ENCODE measurements at places on chromosomes 5 and 9.

GRCh38 chr9:121222524-121223171 lies 21.0 kb upstream of the RAB14 start:
- DNase-seq, result no peak

GRCh38 chr9:69213647-69214046 lies 39.6 kb downstream of the TJP2 start:
- DNase-seq, result no peak

DNA sequence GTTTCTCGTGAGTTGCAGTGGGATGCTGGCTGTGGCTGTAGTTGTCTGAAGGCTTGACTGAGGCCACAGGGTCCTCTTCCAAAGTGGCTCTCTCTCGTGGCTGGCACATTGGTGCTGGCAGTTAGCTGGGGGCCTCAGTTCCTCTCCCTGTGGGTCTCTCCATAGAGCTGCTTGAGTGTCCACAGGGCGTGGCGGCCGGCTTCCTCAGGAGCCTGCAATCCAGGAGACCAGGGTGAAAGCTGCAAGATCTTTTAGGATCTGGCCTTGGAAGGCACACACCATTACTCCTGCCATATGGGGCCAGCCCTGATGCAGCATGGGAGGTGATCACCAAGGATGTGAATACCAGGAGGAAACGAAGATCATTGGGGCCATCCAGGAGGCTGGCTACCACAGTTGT lies 41.1 kb downstream of the ANKRD33B start:
- no peak for DNase-seq

GRCh38 chr9:36566813-36567221 lies 5.9 kb upstream of the MELK start:
- DNase-seq, result no peak

DNA sequence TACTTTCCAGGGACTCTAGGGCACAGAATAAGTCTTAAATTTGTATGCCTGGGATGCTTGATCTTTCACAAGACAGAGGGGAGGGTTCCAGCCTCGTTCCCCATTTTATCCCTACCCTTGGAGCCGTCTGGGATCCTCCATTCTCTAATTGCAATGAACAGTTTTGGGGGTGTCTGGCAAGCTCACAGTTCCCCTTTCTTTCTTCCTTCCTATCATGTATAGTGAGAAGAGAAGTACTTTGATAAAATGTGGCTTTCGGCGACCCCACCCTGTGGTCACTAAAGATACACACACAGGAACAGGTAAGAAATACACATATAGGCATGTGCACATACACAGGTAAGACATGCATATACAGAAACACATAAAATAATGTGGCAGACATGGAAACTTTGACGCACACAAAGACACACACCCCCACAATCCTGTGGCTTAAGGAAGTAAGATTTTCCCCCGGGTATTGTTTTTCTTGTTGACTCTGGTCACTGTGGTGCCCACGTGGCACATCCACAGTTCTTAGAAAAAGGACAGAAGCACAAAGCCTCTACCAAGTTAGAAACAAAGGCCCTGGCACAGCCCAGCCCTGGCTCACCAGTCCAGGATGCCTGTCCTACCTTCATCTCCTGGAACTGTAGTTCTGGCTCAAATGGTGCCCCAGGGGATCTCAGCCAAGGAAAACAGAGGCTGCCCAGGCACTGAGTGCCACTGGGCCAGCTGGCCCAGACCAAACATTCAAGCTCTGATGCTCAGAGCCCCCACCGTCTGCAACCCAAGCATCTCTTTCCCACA lies 6.3 kb upstream of the SMU1 start:
- DNase-seq, result no peak

GRCh38 chr5:53321073-53321472 lies 159.4 kb upstream of the FST start:
- DNase-seq, result no peak

DNA sequence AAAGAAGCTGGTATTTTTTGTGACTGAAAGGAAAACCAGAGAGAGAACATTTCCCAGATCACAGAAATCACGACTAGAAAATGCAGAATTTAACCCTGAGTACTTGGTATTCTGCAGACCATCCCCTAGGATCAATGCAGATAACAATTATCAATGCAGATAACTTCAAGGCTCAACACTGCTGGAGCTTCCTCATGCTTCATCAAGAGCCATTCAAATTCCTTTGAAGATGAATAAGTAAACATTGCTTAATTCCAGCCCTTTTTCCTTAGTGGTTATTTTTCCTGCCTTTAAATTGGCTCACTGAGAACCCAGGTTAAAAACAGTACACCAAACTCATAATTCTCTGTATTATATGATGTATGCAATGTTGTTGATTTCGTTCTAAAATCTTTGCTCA lies 370.1 kb upstream of the TLE4 start:
- no peak for DNase-seq

- DNase-seq, result no peak
Measured at GRCh38 chr5:64213011-64213410, 47.4 kb downstream of the RNF180 start.

DNA sequence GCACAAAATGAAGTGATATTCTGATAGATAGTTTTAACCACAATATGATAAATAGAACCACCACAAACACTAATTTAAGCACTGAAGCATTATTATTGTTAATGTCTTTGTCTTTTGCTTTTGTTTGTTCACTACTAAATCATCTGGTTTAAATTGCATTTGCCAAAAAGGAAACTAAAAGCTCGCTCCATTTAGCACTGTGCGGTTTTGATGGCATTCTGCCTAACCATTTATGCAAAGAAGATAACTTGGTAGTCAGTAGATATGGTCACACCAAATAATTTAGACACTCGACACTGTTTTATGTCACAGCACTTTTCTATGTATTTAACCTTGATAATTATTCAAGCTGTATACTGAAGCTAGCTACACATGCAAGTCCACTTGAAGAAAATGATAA lies 849.8 kb upstream of the CDH6 start:
- DNase-seq, result no peak

- DNase-seq, result no peak
Measured at GRCh38 chr9:16521868-16522411, 348.5 kb downstream of the BNC2 start.

GRCh38 chr9:129726322-129727160 lies 26.3 kb downstream of the PTGES start:
- DNase-seq, result peak; percentile 23

DNA sequence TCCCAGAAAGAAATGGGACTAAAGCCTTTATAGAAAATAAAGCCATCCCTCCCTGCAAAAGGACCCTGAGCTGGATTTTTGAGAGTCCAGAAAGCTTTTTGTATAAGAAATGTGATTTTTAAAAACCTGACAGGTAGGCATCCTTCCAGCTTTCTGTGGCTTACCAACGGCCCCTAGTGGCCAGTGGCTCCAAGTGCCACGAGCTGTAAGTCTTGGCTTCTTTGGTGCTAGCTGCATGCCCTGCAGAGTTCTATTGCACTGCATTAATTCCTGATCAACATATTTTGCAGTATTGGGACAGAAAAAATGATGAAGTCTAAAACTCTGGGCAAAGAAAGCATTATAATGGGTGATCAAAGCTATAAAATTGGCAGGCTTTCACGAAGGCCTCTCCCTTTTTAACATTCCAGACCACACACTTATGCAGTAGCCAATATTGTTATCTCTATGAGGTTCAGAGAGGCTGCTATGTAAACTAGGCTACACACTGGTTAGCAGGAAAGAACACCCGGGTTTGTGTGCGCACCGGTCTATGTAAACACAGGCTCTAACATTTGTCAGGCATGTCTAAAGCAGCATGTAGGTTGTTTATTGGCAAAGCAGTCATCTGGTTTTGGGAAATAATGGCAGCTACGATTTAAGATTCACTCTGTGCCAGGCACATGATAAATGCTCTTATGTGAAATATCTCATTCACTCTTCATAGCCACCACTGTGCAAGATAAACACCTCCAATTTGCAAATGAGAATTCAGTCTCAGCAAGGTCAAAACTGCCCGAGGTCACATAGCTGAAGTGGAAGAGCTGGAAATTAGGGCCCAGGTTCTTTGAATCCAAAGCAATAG lies 55.2 kb downstream of the NMUR2 start:
- DNase-seq, result no peak

DNA sequence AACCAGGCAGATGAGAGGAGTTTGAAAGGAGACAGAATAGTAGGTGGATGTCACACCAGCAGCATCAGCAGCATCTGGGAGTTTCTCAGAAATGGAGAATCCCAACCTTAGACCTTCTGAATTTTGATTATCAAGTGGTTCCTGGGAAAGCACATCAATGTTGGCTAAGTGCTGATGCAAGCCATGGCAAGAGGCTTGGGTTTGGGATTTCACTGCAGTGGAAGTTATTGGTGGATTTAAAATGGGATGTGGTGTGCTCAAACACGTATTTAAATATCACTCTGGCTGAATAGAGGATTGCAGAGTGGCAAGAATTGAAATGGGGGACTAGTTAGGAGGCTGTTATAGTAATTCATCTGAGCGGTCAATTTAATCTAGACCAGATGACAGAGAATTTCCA lies 387.8 kb upstream of the WWC1 start:
- DNase-seq, result no peak

DNA sequence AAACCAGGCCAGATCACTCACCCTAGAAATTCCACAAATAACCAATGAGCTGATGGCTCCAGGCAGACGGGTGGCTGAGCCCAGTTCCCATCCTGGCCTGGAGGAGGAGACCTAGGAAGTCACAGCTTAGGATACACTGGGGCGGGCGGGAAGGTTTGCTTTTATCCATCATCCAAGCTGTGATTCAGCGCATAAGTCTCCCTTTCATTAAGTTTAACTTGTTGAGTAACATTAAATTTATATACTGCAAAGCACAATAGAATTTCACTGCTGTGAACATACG lies 55.7 kb downstream of the THBS4 start:
- no peak for DNase-seq

DNA sequence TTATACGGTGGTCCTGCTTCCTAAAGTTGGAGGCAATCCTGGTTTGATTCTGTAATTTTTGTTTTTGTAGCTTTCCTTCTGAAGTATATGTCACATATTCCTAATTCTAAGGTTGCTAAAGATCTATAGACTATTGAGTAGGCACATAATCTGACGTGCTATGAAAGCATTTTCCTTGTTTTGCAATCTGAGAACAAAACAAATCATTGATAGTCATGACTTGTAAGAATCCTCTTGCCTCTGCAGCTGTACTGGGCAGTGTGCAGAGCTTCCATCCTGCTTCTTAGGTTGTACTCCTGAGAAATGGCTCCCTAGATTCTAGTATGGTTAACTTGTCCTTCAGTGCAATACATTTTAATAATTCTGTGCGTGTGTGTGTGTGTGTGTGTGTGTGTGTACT lies 35.4 kb downstream of the SEMA6A start:
- DNase-seq, result no peak

GRCh38 chr9:10911373-10911772 lies 298.6 kb upstream of the PTPRD start:
- no peak for DNase-seq

DNA sequence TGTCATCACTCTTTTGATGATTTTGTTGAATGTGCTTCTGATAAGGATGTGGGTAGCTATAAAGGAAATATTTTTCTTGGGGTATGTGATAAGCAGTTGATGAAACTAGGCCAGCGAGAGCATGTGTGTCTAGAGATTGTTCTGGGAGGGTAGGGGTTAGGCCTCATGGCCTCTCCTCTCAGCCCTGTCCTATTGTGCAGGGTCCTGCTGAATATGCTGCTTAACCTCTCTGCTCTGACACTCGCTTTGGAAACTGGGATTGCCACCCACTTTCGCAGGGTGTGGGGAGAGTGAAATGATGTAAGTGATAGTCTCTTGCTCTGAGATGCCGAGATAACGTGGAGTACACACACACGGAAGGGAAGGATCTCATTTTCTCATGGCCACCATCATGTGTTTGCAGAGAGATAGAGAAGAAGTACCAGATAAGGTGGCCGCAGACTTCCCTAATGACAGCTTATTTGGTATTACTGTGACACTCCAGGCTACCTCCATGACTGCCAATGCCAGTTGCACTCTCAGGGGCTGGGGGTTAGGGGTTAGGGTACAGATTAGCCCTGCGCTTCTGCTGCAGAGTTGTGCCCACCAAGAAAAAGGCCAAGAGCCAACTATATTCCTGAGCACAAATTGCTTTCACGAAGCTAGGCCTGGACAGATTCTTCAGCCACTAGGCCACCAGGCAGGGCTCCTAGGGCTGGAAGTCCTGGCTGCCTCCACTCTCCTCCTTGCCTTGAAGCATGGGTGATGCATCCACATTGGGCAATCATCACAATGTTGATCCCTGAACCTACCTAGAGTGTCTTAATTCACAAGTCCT lies 25.2 kb upstream of the TNFAIP8 start:
- DNase-seq, result peak; percentile 52

- DNase-seq, result no peak
Measured at GRCh38 chr5:172303162-172303561, 19.6 kb upstream of the UBTD2 start.

- DNase-seq, result no peak
Measured at GRCh38 chr9:114301798-114302565, 20.9 kb upstream of the ORM1 start.

DNA sequence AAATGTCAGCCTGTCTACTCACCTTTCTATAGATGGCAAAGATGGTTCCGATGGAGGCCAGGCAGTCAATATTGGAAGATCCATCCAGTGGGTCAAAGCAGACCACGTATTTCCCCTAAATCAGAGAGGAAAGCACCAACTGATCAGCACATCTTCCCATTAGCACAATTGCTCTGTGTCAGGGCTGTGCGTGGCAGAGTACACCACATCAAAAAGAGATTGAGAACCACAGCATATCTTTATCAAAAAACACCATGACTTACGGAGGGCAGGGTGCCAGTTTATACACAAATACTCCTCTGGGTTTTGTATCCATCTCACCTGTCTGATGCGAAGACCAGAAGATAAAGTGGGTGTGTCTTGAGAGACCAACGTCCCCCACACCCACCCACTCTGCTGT lies 9.1 kb downstream of the FBP2 start:
- no peak for DNase-seq

DNA sequence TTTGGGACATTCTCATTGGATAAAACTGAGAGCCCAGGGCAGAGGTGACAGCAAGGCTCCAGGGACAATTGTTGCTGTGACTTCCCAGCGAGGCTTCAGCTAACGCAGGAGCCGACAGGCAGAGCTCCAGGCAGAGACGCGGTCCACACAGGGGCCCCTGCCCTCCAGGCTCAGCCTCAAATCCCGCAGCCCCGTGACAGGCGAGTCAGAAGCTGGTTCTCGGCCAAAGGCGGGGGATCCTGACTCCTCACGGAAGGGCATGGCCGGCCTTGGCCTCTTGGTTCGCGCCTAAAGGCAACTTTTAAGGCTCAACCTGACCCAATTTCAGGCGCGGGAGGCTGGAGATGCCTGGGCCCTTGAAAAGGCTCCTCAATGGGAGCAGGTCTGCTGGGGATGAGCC lies 21.3 kb downstream of the SLC12A7 start:
- no peak for DNase-seq

- DNase-seq, result no peak
Measured at GRCh38 chr9:5286262-5286661, 18.3 kb downstream of the RLN2 start.

DNA sequence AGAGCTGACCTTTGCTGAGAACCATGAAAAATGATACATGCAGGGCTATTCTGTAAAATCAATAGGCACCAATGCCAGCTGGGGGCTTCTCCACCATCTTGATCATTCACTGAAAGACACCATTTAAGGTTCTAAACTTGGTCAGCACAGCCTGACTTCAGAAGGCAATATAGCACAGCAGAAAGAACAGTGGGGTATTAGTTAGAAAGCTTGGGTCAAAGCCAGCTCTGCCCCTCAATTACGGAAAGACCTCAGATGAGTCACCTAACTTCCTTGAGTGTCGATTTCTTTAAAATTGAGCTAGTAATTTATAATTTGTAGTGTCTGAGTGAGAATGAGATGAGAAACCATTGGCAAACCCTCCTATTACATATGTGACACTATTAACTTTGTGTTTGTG lies 3.4 kb downstream of the TNC start:
- no peak for DNase-seq
